ENCODE measurements at places on chromosomes 16 and 17.

- DNase-seq, result no peak
Measured at GRCh38 chr16:734208-734980, 6.4 kb downstream of the CIAO3 start.

- DNase-seq, result no peak
Measured at GRCh38 chr17:30579610-30580315, 102.6 kb downstream of the GOSR1 start.

DNA sequence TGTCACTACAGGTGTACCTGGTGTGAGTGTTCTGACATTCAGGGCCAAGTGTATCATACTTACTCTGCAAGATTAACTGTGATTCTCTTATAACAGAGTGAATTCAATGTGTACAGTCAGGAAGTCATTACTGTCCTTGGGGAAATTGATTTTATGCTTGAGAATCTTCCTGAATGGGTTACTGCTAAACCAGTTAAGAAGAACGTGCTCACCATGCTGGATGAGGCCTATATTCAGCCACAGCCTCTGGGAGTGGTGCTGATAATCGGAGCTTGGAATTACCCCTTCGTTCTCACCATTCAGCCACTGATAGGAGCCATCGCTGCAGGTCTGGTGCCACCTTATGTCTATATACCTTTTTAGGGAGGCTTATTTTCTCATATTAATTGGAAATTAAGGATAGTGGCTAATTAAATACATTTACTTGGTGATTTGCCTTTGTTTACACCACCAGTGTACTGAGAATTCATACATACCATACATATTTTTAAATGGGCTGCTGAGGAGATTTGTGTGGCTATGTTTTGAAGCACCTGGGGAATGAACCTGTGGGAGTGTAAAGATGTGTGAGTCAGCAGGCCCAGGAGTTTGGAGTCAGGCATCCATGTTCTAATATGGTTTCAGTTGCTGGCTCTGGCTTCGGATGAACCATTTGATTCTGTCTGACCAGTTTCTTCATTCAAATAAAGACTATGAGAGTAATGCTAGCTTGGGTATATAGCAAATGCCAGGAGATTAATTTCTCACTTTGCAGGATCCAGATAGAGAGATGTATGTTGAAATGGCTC is 3.1 kb downstream of the ALDH3A2 start:
- DNase-seq, result no peak

GRCh38 chr17:42985225-42985624 is 4.9 kb downstream of the RUNDC1 start:
- no peak for DNase-seq

GRCh38 chr17:70955441-70955840 is 786.1 kb downstream of the KCNJ2 start:
- DNase-seq, result no peak

DNA sequence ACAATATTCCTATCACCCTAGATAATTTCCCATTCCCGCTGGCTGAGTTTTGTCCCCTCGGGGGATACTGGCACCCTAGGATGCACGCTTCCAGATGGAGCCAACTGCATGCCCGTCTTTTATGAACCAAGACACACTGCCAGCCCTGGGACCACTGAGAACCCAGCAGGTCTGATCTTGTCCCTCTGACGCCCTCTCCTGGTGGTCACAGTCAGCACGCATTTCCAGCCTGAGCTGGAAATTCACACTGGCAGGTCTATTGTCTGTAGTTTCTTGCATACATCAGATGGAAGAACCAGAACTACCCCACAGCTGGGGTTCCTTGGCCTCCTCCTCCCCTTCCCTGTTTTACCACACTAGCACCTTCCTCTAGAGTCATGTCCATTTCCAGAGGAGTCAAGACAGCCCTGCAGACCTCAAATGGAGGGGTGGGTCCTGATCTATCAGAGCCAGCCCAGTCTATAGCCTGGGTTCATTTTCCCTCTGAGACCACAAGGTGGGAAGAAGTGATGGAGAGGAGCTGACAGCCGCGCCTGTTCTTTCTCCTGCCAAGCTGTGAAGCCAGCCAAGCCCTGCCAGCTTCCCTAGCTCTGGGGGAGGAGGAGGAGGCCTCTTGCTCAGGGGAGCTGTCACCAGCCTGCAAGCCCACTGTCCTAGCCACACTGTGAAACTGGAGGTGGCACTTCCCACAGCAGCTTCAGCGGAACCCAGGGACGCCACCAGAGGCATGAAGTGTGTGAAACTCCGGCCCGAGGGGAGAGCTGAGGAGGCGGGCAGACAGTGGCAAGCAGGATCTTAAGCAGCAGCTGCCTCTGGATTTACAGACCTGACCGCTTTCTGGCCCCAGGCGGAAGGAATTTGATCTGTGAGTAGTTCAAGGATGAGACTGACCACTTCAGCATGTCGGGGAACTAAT is 29.3 kb downstream of the MXRA7 start:
- DNase-seq, result peak; percentile 42

- no peak for DNase-seq
Measured at GRCh38 chr16:30157214-30157613, 26.2 kb upstream of the CORO1A start.

DNA sequence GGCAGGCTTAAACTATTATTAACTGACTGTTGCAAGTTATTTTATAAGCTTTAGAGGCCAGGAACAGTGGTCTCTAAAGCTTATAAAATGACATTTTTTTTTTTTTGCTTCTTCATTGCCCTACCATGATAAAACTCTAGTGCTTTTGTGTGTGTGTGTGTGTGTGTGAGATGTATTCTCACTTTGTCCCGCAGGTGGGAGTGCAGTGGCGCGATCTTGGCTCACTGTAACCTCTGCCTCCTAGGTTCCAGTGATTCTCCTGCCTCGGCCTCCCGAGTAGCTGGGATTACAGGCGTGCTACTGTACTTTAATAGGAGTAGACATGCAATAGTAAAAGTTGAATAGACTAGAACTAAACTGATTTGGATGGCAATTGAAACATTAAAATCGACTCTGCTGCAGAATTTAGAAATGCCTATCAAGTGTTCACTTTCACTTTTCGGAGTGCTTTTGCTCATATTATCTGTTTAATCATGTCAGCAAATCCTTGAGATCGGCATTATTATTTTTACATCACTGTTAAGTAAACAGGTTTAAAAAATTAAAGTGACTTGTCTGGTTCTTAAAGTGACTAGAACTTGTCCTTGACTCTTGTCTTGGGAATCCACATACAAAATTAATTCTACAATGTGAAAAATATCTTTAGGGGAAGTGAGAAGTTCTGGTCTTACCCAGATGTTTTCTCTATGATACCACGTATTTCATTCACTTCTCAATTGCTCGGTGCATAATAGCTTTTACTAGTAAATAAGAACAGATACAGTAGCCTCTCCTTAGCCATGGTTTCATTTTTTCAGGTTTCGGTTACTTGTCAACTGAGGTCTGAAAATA is 8.4 kb upstream of the PCTP start:
- no peak for DNase-seq

GRCh38 chr16:649631-650030 is 466 bp downstream of the WDR90 start:
- no peak for DNase-seq

DNA sequence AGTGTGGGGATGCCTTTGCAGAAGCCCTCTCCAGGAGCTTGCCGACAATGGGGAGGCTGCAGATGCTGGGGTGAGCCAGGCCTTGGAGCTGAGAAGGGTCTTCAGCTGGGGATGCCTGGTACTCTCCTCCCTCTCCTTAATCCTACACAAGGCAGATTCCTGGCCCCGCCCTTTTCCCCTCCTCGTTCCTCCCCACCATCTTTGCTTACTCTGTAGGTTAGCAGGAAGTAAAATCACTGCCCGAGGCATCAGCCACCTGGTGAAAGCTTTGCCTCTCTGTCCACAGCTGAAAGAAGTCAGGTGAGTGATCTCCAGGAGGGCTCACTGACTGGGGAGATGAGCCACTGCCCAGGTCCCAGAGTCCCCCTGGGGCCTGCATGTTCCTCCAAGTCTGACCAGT is 38.7 kb downstream of the NLRC5 start:
- no peak for DNase-seq

- no peak for DNase-seq
Measured at GRCh38 chr17:79874329-79874981, 35.2 kb upstream of the CBX4 start.

DNA sequence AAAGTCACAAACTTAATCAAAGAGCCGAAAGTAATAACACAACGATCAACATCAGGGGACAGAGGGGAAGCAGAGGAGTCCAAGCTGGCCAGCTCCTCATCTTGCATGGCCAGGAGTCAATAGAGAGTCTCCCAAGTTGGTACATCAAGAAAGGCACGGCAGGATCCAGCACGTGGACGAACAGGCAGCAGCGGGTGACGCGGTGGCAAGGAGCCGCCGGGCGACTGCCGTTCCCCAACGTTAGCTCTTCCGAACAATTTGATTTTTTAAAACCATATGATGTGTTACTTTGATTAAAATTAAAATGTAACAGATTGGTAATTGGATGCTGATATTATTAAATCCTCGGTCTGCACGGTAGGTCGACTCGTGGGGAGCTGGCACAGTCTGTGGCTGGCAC is 81.8 kb upstream of the DOC2B start:
- no peak for DNase-seq

DNA sequence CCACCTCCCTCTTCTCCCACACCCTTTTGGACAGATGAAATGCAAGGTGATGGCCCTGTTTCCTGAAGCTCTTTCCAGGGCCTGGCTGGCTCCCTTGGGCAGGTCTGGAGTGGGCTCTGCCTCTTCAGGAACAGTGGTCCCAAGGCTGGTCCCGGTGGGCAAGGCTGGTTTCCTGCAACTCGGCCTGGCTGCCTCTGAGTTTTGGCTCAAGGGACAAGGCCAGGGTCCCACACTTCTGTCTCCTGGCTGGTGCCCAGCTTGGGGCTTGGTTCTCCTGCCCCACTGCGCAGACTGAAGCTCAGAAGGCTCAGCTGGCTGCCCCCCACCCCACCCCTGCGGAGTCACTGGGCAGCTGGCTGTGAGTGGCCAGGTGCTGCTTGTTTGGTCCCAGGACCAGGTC is 3.8 kb upstream of the ACTG1 start:
- no peak for DNase-seq

- DNase-seq, result no peak
Measured at GRCh38 chr16:65069065-65069464, 52.8 kb downstream of the CDH11 start.

GRCh38 chr16:86122681-86123342 is 223.8 kb downstream of the IRF8 start:
- DNase-seq, result no peak

- no peak for DNase-seq
Measured at GRCh38 chr17:70668938-70669778, 499.8 kb downstream of the KCNJ2 start.

GRCh38 chr16:11350921-11351335 is 5.7 kb downstream of the RMI2 start:
- DNase-seq, result no peak

- DNase-seq, result no peak
Measured at GRCh38 chr17:66775271-66775670, 59.6 kb upstream of the CACNG5 start.

GRCh38 chr17:9456330-9456729 is 119.3 kb downstream of the STX8 start:
- no peak for DNase-seq

GRCh38 chr17:9729034-9729650 is 62.2 kb downstream of the DHRS7C start:
- DNase-seq, result no peak

GRCh38 chr17:34420254-34420766 is 57.3 kb upstream of the CCL1 start:
- peak; percentile 33 for DNase-seq

DNA sequence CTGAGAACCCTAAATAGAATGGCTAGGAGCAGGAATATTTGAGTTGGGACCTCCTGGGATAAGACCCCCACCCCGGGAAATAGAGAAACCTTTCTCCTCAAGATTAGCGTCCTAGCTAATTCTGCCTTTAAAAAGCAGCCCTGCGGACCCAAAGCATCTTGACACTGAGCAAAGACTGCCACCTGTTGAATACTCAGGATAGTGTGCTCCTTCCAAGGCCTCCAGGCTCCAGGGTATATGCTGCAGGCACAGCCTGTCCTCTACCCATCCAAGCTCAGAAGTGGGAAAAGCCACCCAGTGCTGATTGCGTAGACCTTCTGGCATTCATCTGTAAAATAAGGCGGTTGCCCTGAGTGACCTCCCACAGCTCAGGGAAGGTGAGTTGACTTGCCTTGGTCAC is 456.2 kb upstream of the DYNLRB2 start:
- no peak for DNase-seq

DNA sequence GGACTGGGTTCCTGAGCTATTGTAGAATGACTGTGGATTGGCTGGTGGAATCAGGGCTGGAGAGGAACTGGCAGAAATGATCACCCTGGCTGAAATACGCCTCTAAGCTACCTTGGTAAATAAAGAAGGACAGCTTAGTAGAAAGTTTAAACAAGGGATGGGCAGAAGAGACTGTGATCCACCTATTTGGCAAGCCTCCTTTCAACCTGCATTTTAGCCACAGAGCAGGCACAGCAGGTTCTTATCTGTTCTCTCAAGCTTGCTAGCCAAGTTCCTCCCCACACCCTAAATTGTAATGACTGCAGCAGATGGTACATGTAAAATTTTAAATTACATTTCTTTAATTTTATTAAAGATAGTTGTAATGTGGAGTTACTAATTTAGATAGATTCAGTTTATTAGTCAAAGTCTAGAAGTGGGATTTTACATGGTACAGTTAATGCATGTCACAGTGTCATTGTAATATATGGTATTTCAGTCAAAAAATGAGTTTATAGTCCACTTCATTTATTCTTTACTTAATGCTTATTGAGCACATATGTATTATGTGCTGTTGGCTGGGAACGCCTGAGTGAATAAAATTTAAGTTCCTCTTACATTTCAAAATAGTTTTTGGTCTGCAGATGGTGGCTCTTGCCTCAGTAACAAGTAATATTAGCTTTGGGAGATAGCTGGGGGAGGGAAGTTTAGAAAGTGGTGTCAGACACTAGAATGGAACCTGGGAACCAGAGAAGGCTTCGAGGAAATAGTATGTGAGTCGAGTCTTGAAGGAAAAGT is 11.2 kb downstream of the EPN2 start:
- no peak for DNase-seq

GRCh38 chr17:78314683-78315354 is 45.1 kb downstream of the SOCS3 start:
- DNase-seq, result no peak

- no peak for DNase-seq
Measured at GRCh38 chr16:88638323-88639230, at the start of gene IL17C. Gene IL17C (plus strand): TSS chr16:88638572. CDS start chr16:88638642, 70 bp downstream.

DNA sequence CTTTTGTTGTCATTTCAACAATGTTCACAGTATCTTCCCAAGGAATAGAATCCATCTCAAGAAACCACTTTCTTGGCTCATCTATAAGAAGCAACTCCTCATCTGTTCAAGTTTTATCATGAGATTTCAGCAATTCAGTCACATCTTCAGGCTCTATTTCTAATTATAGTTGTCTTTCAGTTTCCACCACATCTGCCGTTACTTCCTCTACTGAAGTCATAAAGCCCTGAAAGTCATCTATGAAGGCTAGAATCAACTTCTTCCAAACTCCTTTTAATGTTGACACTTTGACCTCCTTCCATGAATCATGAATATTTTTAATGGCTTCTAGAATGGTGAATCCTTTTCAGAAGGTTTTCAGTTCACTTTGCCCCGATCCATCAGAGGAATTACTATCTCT is 102.1 kb downstream of the CDH13 start:
- DNase-seq, result no peak

- DNase-seq, result no peak
Measured at GRCh38 chr17:63447471-63448009, 1.4 kb upstream of the CYB561 start.
